ENCODE measurements at places on chromosomes 7 and 10.

GRCh38 chr7:12415072-12415471 is 11.4 kb upstream of the VWDE start:
- no peak for DNase-seq

GRCh38 chr10:95308389-95309302 is 17.8 kb upstream of the PDLIM1 start:
- DNase-seq: no peak

DNA sequence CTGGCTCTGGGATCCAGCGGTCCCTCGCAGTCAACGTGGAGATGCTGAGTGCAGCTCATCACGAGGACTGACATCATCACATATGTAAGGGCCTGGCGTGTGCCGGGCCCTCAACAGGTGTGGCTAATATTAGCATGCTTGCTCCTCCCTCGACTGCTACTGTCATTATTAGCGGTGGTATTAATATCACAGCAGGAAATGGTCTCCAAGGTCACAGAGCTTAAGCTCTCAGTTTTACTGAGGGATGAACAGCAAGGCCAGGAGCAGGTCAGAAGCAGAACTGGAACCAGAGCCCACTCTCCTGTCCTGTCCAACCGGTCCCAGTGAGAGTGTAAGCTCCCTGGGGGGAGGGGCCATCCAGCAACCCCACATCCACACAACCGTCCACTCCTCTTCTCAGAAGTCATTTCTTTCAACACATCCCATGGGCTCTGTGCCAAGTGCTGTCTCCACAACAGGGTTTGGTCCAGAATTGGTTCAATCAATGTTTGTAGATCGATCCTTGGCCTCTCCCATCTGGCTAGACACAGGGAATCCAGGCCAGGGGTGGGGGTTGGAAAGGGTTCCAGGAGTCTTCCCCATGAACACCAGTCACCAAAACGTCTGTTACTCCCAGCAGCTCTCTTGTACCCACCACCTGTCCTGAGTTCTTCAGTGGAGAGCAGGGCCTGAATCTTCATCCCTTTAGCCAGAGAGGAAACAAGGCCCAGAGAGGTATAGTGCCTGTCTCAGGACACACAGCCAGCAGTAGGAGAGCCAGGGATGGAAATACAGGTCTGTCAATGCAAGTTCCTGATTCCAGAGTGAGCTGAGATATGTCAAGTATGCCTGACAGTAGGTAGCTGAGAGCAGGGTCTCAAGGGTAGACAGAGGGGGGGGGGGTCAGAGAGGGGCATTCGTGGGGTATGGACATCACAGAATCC is 45.3 kb upstream of the ZMIZ1 start:
- no peak for DNase-seq

DNA sequence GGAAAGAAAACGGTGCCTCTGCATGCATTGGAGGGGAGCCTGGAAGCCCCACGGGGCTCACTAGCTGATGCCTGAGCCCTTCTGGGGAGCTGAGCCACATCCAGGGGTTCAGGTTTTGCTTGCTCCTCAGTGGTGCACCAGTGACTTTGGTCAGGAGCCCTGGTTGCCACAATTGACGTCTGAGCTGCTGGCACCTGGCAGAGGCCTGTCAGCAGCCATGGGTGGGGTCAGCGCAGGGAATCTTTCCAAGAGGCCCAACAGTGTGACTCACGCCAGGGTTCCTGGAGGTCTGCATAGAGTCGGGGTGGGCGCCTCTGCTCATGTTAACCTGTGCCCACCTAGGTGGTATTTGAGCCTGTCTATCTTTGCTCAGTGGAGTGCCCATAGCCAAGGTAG is 138.7 kb downstream of the NEURL1 start:
- no peak for DNase-seq

GRCh38 chr10:28072573-28072972 is 73.7 kb upstream of the ODAD2 start:
- DNase-seq: no peak

- no peak for DNase-seq
Measured at GRCh38 chr7:124857672-124858235, 71.9 kb downstream of the POT1 start.

DNA sequence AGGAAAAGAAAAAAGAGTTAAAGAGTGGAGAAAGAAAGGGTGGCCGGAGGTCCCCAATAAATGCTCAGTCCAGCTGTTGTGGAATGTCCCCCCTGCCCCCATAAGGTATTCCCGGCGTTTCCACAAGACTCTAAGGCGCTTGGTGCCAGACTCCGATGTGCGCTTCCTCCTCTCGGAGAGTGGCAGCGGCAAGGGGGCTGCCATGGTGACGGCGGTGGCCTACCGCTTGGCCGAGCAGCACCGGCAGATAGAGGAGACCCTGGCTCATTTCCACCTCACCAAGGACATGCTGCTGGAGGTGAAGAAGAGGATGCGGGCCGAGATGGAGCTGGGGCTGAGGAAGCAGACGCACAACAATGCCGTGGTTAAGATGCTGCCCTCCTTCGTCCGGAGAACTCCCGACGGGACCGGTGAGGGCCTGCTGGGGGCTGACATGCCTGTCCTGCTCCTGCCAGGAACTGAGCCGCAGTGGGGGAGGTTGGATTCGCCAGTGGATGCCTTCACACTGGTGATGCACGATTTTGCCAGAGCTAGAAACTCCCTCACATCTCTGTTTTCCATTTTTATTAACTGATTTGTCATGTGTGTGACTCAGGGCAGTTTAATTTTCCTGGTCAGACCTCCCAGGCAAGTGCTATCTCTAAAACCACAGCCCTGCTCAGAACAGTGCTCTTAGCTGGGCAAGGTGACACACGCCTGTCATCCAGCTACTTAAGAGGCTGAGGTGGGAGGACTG is 34.2 kb downstream of the TACR2 start:
- no peak for DNase-seq

GRCh38 chr10:58010073-58010702 is 257.5 kb downstream of the IPMK start:
- DNase-seq: no peak

DNA sequence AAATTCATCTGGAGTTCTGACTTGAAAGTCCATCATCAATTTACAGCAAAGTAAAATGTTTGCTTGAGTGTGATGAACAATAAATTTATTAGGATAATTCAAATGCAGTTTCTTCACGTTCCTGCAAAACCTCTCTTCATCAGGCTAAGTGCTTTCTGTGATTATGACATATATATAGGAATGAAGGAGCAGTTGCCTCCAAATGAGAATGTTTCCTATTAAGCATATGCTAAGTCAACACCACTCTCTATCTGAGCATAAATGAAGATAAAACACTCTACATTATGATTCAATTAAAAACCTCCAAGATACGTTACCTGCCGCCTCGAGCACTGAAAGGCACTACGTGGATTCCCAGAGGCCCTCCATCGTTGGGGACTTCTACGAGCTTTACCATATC is 416.1 kb downstream of the PARD3 start:
- no peak for DNase-seq

DNA sequence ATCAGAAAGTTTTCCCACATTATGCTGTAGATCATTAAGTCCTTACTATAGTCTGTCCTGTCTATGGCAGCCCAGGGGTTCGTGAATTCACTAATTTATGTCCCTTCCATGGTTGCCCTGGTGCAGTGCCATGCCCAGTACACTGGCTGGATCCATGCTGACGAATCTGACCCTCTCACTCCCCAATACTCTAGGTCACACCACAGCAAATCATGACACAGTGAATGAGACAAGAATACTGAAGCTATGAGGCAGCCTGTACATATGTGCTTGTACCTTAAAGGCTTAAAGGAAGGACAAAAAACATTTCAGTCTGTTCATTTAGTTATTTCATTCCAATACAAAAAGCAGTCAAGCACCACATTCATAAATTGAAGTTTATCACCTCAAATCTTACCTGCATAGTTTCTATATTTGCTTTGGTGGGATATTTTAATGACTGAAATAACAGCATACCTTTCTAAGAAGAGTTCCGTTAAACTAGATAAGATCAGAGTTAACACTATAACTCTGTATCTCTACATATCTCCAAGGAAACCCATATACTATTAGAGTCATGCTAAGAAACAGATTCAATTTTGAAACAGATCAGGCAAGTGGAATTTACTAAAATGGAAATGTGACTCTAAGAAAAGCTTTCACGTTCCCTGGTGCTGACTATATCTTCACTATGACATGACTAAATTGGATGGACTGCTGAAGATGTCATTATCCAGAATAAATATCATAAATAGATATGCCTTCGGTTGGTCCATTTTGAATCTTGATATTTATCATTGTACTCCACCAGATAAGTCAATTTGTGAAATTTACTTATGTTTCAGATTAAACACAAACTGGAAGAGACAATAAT is 36.7 kb downstream of the OSBPL3 start:
- DNase-seq: no peak

DNA sequence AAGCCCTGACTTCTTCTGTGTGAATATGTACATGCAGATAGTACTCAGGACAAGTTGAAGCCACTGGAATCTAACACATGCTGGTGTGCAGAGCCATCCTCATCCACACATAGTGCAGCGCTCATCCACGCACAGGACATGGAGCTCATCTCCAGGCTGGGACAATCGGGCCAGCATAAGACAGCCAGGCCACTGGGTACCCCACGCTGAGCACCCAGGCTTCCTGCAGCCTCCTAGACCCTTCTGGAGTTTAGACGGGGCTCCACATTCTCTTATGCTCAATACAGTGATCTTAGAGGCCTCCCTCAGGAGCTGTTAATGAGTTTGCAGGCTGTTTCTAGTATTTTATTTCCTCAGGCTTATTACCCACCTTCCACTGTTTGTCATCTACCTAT is 238.9 kb downstream of the TNS3 start:
- DNase-seq: no peak

DNA sequence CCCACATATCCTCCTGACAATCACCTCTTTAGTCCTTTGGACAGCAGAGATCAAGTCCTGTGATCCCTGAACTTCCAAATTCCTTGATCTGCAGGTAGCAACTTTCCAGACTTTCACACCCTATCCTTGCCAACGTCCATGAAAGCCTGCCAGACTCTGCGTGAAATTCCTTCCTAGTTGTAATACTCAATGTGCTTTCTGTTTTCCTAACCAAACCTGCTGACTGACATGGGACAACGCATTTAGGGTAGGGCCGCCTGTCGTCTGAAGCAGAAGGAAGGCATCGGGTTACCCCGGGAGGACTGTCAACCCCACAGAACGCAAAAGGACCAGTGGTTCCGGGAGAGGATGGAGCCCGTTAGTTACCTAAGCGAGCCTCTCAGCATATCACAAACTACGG is 23.9 kb downstream of the ITGA8 start:
- DNase-seq: no peak

- no peak for DNase-seq
Measured at GRCh38 chr7:494259-494687, 25.4 kb downstream of the PDGFA start.

DNA sequence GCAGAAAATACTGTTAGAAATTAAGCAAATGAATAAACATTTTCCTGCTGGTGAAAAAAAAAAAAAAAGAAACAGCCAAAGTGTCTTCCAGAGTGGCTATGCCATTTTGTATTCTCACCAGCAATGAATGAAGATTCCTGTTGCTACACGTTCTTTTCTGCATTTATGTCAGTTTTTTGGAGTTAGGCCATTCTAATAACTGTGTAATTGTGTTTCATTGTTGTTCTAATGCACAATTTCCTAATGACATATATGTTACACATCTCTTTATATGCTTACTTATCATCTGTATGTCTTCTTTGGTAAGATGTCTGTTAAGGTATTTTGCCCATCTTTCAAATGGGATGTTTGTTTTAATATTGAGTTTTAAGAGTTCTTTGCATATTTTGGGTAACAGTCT is 213.7 kb downstream of the ITGB1 start:
- no peak for DNase-seq

DNA sequence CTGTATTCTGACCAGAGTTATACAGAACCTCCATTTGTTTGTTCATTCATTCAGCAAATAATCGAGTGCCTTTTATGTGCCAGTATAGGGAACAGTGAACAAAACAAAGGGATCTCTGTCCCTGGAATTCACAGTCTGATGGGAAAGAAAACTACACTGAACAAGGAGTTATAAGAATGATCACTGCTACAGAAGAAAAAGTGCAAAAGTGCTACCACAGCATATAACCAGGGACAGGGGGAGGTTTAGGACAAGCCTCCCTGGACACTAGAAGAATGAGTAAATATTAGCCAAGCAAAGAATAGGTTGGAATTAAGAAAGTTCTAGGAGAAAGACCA is 4.2 kb downstream of the CLDN12 start:
- no peak for DNase-seq

GRCh38 chr10:77041636-77042258 is 595.9 kb downstream of the KCNMA1 start:
- DNase-seq: no peak

DNA sequence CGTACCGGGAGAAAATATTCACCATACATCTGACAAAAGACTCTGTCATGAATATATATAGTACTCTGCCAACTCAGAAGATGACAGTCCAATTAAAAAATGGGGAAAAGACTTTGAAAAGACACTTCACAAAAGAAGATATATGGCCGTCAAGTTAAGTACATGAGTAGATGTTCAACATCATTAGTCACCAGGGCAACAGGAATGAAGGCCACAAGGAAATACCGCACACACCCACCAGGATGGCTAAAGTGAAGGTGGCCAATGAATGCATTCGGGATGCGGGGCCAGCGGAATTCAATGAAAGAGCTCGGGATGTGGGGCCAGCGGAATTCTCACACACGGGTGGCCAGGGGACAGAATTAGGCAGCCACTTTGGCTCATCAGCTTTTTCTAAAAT is 42.2 kb downstream of the MAD1L1 start:
- DNase-seq: no peak

DNA sequence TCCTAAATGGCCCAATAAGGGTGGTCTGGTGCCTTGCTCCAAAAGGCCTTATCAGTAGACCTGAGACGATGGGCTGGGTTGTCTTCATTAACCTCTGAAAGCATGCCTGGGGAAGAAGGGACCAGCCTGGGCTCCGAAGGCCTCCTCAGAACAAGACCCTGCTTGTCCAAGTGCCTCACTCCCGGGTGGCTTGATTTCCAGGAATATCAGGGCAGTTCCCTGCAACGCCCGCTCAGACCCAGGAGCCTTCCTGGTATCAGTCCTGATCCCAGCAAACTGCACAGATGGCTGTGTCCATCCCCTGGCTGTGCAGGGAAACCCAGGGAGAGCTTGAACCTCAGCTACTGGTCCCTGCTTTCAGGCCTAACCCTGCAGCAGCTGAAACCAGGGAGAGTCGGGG is 49.9 kb upstream of the CUX1 start:
- DNase-seq: no peak

DNA sequence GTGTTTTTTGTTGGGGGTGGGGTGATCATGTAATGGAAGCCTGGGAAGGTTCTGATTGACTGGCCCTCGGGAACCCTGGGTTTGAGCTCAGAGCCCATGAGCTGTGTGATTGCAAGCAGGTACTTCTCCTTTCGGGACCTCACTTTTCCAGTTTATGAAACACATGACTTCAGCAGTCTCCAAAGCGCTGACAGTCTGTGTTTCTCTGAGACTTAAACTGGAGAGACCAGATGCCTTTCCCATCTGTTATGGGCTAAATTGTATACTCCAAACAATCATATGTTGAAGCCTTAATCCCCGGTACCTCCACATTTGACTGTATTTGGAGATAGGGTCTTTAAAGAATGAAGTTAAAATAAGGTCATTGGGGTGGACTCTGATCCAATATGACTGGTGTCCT is 493.6 kb downstream of the GALNT17 start:
- no peak for DNase-seq

GRCh38 chr7:42025635-42026375 is 211.2 kb downstream of the GLI3 start:
- no peak for DNase-seq
